ENCODE measurements at places on chromosomes 4 and X.

- DNase-seq = no peak
- H3K27ac ChIP-seq = no peak overlapping the region
- no peaks in the 10 kb centered on the region for H3K36me3 ChIP-seq
- no peak overlapping the region for H3K4me3 ChIP-seq
Observed at GRCh38 chrX:37817579-37817978, 29.8 kb downstream of the DYNLT3 start.

- H3K4me3 ChIP-seq = no peak overlapping the region
- no peaks in the 10 kb centered on the region for H3K36me3 ChIP-seq
- peaks cover 6% of the 10 kb centered on the region for H3K4me1 ChIP-seq
- DNase-seq = no peak
- no peak overlapping the region for H3K27ac ChIP-seq
Observed at GRCh38 chr4:146245246-146245645, 30.9 kb downstream of the REELD1 start.

- DNase-seq = no peak
- no peak overlapping the region for H3K4me3 ChIP-seq
- H3K27me3 ChIP-seq = no peaks in the 10 kb centered on the region
- peaks cover 8% of the 10 kb centered on the region for H3K4me1 ChIP-seq
Observed at GRCh38 chr4:139575072-139575471, 19.1 kb upstream of the SETD7 start.

DNA sequence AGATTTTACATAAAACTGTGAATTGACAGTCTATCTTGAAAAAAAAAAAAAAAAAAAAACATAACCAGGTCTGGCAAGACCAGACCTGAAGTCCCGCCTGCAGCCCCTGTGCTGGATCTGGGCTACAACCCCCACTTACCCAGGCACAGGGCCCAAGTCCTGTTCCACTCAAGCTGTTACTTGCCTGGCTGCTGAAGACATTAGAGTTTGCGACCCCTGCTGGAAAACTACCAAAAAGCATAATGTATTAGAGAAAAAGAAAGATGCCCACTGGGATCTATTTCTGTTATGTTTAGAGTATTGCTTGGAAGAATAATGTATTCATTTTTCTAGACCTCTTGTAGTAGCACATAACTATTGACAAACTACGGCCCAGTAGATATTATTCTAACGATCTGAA is 4.7 kb downstream of the HS3ST1 start:
- no peak overlapping the region for H3K27ac ChIP-seq
- no peaks in the 10 kb centered on the region for H3K4me1 ChIP-seq
- H3K27me3 ChIP-seq = peaks cover 12% of the 10 kb centered on the region
- H3K4me3 ChIP-seq = no peak overlapping the region
- H3K36me3 ChIP-seq = no peaks in the 10 kb centered on the region

DNA sequence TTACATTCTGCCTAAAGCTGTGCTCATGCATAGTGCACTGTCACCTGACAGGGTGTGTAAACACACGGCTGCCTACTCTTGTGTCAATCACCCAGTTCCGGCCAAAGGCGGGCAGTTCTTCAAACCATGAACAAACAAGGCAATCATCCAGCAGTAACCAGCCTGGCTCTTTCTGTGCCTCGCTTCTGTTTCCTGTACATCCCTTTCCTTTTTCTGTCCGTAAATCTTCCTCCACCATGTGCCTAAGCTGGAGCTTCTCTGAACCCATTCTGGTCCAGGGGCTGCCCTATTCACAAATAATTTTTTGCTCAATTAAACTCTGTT is 60.8 kb upstream of the CBR4 start:
- peak; percentile 30 for DNase-seq
- H3K4me3 ChIP-seq = no peak overlapping the region
- no peaks in the 10 kb centered on the region for H3K36me3 ChIP-seq
- H3K4me1 ChIP-seq = no peaks in the 10 kb centered on the region
- H3K27ac ChIP-seq = no peak overlapping the region

DNA sequence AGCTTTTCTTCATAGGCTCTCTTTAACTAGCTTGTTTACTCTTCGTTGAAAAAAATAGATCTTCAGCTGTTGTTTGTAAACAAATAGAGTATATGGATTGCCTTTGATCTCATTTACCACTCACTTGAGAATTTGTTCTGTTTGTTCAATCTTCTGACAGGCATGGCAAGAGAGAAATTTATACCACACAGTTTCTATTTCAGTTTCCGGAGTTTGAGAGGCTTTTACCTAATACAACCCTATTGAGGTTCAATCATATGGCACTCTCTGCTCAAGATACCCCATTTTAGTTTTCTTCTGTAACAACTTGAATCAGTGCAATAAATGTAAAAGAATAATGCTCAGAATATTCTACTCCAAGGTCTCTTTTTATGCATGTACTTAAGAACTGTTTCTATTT is 148.0 kb downstream of the EMCN start:
- no peaks in the 10 kb centered on the region for H3K27me3 ChIP-seq
- H3K27ac ChIP-seq = no peak overlapping the region
- no peaks in the 10 kb centered on the region for H3K4me1 ChIP-seq

- H3K4me1 ChIP-seq = no peaks in the 10 kb centered on the region
- no peak overlapping the region for H3K4me3 ChIP-seq
- H3K27me3 ChIP-seq = no peaks in the 10 kb centered on the region
- no peaks in the 10 kb centered on the region for H3K36me3 ChIP-seq
- no peak for DNase-seq
Observed at GRCh38 chr4:91734682-91735081, 569.1 kb upstream of the GRID2 start.

GRCh38 chr4:166414431-166414830 is 541.4 kb downstream of the TLL1 start:
- H3K27me3 ChIP-seq = no peaks in the 10 kb centered on the region
- no peaks in the 10 kb centered on the region for H3K36me3 ChIP-seq
- no peak overlapping the region for H3K27ac ChIP-seq
- H3K4me1 ChIP-seq = no peaks in the 10 kb centered on the region
- no peak overlapping the region for H3K4me3 ChIP-seq
- DNase-seq = no peak

GRCh38 chr4:8438743-8439142 is 1.8 kb downstream of the ACOX3 start:
- peak overlapping the region; percentile 37 for H3K27ac ChIP-seq
- H3K36me3 ChIP-seq = no peaks in the 10 kb centered on the region
- peaks cover 5% of the 10 kb centered on the region for H3K4me1 ChIP-seq
- no peak overlapping the region for H3K4me3 ChIP-seq
- H3K27me3 ChIP-seq = no peaks in the 10 kb centered on the region

DNA sequence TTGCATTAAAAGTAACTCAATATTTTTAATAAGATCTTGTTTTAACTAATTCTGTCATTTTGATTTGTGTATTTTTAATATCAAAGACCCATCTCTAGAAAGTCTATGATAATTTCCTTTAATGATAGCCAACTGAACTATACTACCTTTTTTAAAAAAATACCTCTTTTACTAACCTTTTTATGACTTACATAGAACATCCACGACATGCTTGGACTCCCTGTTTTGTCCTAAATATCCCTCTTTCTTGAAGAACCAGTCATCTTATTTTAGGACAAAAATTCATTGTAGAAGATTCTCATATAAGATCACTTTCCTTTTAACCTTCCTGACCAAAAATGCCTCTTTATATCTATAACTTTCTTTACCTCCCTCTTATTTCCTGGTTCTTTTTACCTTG is 76.8 kb upstream of the GC start:
- no peaks in the 10 kb centered on the region for H3K36me3 ChIP-seq
- no peaks in the 10 kb centered on the region for H3K27me3 ChIP-seq
- DNase-seq = no peak
- H3K27ac ChIP-seq = no peak overlapping the region
- no peaks in the 10 kb centered on the region for H3K4me1 ChIP-seq

DNA sequence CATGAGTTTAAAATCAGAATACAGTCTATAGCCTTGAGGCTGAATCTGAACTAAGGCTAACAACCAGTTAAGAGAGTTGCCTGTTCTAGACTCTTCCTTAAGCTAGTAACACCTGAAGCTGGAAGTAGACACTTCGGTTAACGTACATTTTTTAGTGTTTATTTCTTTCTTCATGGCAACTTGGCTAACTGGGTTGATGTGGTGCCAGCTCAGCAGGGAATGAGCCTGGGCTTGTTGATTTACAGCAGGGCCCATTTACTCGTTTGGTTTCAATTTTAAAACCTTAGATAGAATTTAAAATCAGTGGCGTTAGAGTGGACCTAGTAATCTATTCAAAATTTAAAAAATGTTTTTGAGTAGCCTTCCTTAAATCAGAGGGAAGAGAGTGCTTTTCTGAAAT is 137.6 kb upstream of the ESX1 start:
- H3K27ac ChIP-seq = no peak overlapping the region
- no peaks in the 10 kb centered on the region for H3K36me3 ChIP-seq
- no peak for DNase-seq
- H3K27me3 ChIP-seq = no peaks in the 10 kb centered on the region
- H3K4me3 ChIP-seq = no peak overlapping the region
- no peaks in the 10 kb centered on the region for H3K4me1 ChIP-seq

DNA sequence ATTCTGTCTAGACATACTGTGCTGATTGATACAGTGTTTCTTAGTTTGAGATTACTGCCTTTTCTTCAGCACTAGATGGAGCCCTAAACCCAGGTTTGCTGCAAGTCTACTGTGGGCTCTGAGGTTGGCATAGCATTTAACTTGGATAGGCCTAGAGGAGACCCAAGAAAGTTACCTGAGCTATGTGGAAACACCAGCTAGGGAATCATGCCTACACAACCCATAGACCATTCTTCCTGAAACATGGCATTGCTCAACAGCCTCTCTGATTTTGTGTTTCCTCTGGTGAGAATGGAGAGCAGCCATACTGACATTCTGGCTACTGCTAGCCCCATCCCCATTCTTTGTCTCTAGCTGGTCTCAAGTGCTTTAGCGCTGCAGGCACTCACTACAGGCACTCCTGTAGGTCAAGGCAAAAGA is 287.7 kb upstream of the PCDH18 start:
- peak; percentile 30 for DNase-seq
- no peak overlapping the region for H3K27ac ChIP-seq
- H3K4me3 ChIP-seq = no peak overlapping the region
- H3K4me1 ChIP-seq = no peaks in the 10 kb centered on the region

DNA sequence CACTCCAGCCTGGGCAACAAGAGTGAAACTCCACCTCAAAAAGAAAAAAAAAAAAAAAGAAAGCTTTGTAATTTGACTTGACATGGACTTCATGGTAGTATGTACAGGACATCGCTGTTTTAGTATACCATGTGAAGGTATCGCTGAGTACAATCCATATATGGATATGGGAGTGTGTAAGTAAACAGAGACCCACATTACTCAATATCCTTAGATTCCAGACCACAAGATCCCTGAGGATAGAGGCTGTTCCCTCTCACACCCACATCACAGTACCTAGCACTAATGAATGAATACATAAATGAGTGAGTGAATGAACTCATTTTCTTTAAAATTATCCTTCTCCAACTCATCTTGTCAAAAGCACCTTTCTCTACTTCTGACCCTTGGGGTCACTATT is 8.4 kb upstream of the RPS3A start:
- no peaks in the 10 kb centered on the region for H3K4me1 ChIP-seq
- H3K36me3 ChIP-seq = no peaks in the 10 kb centered on the region
- H3K27ac ChIP-seq = no peak overlapping the region

GRCh38 chr4:82694046-82694445 is 104.5 kb downstream of the SCD5 start:
- DNase-seq = no peak
- no peaks in the 10 kb centered on the region for H3K36me3 ChIP-seq
- no peak overlapping the region for H3K27ac ChIP-seq
- H3K4me3 ChIP-seq = no peak overlapping the region
- no peaks in the 10 kb centered on the region for H3K4me1 ChIP-seq

- DNase-seq = no peak
- no peak overlapping the region for H3K4me3 ChIP-seq
- no peaks in the 10 kb centered on the region for H3K4me1 ChIP-seq
- no peaks in the 10 kb centered on the region for H3K27me3 ChIP-seq
- H3K36me3 ChIP-seq = no peaks in the 10 kb centered on the region
Observed at GRCh38 chr4:129359461-129359860, 263.5 kb downstream of the C4orf33 start.

- H3K27me3 ChIP-seq = no peaks in the 10 kb centered on the region
- DNase-seq = no peak
- no peaks in the 10 kb centered on the region for H3K36me3 ChIP-seq
- no peak overlapping the region for H3K27ac ChIP-seq
- H3K4me1 ChIP-seq = no peaks in the 10 kb centered on the region
- no peak overlapping the region for H3K4me3 ChIP-seq
Observed at GRCh38 chrX:17922303-17922702, 61.2 kb upstream of the RAI2 start.

GRCh38 chrX:18406531-18407266 is 18.7 kb upstream of the CDKL5 start:
- no peaks in the 10 kb centered on the region for H3K36me3 ChIP-seq
- H3K27me3 ChIP-seq = no peaks in the 10 kb centered on the region
- no peak for DNase-seq
- H3K4me3 ChIP-seq = no peak overlapping the region
- no peak overlapping the region for H3K27ac ChIP-seq
- H3K4me1 ChIP-seq = no peaks in the 10 kb centered on the region

GRCh38 chr4:107219681-107220080 is 183.6 kb upstream of the DKK2 start:
- no peaks in the 10 kb centered on the region for H3K36me3 ChIP-seq
- H3K27ac ChIP-seq = no peak overlapping the region
- no peaks in the 10 kb centered on the region for H3K27me3 ChIP-seq
- H3K4me1 ChIP-seq = no peaks in the 10 kb centered on the region
- no peak for DNase-seq
- H3K4me3 ChIP-seq = no peak overlapping the region

All from kidney (tissue), 22 donors.